Activated CD8-positive, alpha-beta memory T cell treated with anti-CD3 and anti-CD28 coated beads for 48 hours (primary cell): ENCODE measurements at places on chromosomes 4 and X.

GRCh38 chr4:4663028-4663427 is 121.2 kb upstream of the STX18 start:
- DNase-seq = no peak

- no peak for DNase-seq
Measured at GRCh38 chrX:46597771-46598170, 24.2 kb downstream of the CHST7 start.

- no peak for DNase-seq
Measured at GRCh38 chrX:47613082-47613481, 6.6 kb downstream of the SYN1 start.

GRCh38 chr4:113639326-113639725 is 122.2 kb downstream of the CAMK2D start:
- DNase-seq = no peak

- DNase-seq = no peak
Measured at GRCh38 chr4:100076753-100077152, 113.5 kb downstream of the DDIT4L start.

- DNase-seq = no peak
Measured at GRCh38 chr4:144695721-144696120, 49.8 kb downstream of the HHIP start.

DNA sequence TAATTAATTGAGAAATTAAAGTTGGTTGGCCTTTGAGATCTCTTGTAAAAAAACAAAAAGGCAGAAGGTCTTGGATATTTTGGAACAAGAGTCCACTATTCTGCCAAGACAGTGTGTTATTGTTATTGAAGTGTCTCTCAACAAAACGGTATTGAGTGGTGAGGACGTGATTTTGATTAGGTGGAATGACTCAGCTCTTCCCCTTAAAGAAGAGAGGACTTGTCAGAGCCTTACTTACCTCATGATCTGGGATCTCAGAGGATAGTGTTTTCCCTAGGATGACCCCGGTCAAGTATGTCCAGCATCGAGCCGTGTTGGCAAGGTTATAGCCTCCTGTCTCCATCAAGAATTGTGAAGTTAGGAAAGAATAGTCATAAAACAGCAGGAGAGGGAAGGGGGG is 110.9 kb downstream of the HDAC8 start:
- no peak for DNase-seq

- DNase-seq = no peak
Measured at GRCh38 chr4:25031077-25031621, 403 bp upstream of the LGI2 start.

DNA sequence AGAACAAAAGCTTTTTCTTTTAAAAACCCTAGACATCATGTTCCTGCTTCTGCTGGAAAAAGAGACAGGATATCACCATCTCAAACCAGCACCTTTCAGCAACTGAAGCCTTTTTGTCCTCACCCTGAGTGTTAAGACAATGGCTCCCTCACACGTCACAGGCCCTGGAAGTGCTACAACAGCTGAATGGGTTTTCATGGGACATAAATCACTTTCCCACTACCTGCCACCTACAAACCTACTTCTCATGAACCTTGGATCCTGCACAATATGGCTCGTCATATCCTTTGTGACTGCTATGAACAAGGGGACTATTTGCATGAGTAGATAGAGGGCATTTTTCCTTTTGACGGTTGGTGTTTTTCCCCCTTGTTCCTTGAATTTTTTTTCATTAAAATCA is 93.6 kb downstream of the TSPAN5 start:
- DNase-seq = no peak
